ENCODE measurements at places on chromosomes 12 and 14. TPM values are rescaled to one million over a fixed set of nuclear protein-coding genes. Genes with fewer than 3 reads are reported as not detected.

The TXNDC16 gene
- 1.4 TPM for total RNA-seq

The ALX1 gene
- total RNA-seq = not detected

The HOXC4 gene
- total RNA-seq = not detected

The TSHR gene
- not detected for total RNA-seq

The TSPAN9 gene
- total RNA-seq = 17.7 TPM

The APOLD1 gene
- total RNA-seq = 4.2 TPM

The OVCH1 gene
- total RNA-seq = 0.18 TPM

The CCDC38 gene
- not detected for total RNA-seq

The TPPP2 gene
- total RNA-seq = not detected

The MIS18BP1 gene
- total RNA-seq = 18.6 TPM

The EML5 gene
- 22.2 TPM for total RNA-seq

The DPPA3 gene
- total RNA-seq = not detected

The CLEC1B gene
- total RNA-seq = not detected

The PPM1H gene
- total RNA-seq = 0.28 TPM

The ADGRD1 gene
- not detected for total RNA-seq

The TAS2R43 gene
- total RNA-seq = 0.90 TPM

The SCN8A gene
- 14.7 TPM for total RNA-seq

The CRIP2 gene
- total RNA-seq = 18.1 TPM

The PMCH gene
- total RNA-seq = not detected

The GAPDH gene
- 11,536 TPM for total RNA-seq

The ENO2 gene
- 20.8 TPM for total RNA-seq

Data from IMR-90 (cell line).